ENCODE measurements at places on chromosomes 2 and 18.

GRCh38 chr2:26590980-26591618, 50.1 kb downstream of the CIB4 start:
- no peak for DNase-seq

DNA sequence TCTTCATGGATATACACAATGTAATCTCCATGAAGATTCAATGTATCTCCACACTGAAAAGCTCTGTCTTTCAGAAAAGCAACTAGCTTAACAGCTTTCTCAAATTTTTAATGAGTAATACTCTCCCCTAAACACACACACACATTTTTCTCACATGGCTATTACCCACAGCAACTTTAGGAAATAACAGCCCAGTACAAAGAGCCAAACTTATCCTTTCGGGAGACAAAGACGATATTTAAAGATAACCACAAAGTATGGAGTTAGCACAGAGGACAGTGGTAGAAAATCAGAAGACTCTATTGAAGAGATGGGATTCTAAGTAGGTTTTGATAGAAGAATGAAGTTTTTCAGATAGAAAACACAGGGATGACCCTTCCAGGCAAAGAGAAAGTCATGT, 394.9 kb upstream of the TRIB2 start:
- DNase-seq, result no peak

GRCh38 chr18:57004366-57005121, 142.3 kb upstream of the BOD1L2 start:
- DNase-seq, result no peak

DNA sequence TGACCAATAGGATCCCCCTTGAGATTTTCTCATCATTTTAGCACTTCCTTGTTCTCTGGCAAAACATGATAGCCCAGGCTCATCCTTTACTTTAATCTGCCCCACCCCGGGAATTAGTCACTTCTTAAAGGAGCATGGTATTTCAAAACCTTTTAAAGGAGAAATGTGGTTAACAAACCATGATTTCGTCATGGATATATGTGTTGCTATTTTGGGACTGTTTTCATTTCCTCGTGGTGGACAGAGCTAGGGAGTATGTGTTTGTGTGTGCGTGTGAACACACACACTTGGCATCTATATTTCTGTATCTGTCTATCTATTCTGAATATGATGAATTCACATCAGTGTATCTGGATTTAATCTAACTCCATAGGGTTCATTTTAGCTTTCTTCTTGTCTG, 128.1 kb downstream of the BIRC6 start:
- no peak for DNase-seq

- no peak for DNase-seq
These were observed 42.9 kb downstream of the KIAA1328 start for GRCh38 chr18:36871801-36872200.

GRCh38 chr2:128754246-128754724, 435.6 kb upstream of the HS6ST1 start:
- DNase-seq, result no peak

DNA sequence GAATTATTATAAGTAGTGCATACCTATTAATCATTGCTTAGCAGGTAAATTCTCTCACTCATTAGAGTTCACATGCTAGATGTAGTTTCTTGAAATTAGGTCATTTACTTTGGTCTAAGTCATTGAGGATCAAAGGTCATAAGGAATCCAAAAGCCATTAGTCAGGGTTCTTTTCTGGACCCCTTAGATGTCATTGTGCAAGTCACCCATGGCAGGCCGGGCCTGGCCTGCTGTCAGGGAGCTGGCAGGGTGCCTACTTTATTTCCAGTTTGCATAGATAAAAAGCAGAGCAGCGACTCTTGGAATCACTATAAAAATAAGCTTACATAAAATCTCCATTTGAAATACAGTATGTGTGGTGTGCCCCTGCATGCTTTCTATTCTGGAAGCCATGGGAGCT, 91.3 kb downstream of the MEIS1 start:
- DNase-seq, result no peak

GRCh38 chr2:28638102-28638501, 113.5 kb upstream of the PPP1CB start:
- DNase-seq, result no peak

DNA sequence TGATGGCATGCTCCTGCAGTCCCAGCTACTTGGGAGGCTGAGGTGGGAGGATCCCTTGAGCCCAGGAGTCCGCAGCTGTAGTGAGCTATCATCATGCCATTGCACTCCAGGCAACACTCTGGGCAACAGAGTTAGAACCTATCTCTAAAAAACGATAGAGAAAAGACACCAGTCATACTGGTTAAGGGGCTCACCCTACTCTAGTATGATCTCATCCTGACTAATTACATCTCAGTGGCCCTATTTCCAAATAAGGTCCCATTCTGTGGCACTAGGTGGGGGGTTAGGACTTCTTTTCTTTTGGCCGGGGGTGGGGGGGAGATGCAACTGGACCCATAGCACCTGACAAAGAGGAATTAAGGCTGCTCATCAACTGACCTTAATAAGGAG, 163.2 kb upstream of the NCK2 start:
- DNase-seq, result no peak

DNA sequence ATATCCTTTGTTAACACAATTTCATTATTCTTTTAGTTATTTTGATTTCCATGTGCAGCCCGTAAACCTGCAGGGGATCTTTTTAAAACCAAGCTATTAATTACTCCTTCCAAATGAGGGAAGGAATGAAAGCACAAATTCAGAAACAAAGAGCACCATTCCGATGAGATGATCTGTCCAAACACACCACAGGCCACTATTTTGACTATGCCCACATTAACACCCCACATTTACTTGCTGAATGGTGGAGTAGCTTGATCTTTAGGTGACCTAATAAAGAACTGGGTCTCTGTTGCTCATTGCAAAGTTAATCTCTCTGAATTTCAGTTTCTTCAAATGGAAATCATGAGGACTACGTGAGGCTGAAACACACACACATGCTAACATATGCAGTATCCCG, 218.0 kb downstream of the IRS1 start:
- DNase-seq, result no peak

GRCh38 chr2:75491129-75491753, 69.5 kb downstream of the EVA1A start:
- no peak for DNase-seq

GRCh38 chr2:44981714-44982108, 27.5 kb downstream of the SIX2 start:
- peak; percentile 45 for DNase-seq

DNA sequence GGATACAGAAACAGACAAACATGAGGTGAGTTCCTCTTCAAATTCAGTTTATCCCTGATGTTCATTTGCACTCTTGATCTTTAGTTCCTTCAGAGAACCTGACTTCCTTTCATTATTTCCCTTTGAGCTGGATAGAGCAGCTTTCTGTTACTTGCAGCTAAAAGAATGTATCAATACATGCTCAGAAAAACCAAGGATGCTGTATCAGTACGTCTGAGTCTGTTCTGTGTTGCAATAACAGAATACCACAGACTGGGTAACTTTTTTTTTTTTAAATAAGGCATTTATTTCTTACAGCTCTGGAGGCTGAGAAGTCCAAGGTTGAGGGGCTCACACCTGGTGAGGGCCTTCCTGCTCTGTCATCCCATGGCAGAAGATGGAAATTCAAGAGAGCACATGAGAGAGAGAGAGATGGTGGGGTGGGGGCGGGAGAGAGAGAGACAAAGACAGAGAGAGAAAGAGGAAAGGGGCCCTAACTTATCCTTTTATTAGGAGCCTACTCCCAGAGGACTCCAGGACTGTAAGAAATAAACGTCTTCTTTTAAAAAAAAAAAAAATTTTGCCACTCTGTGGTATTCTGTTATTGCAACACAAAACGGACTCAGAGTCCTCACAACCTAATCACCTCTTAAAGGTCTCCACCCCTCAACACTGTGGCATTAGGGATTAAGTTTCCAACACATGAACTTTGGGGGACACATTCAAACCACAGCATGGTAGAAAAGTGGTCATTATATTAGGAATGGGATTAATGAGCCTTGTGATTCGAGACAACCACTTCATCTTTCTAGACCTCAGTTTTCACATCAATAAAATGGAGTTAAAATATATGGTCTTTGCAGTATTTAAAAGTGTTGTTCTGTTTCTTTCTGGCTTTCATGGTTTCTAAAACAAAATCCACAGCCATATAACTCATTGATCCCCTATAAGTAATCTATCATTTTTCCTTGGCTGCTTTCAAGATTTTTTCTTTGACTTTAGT, 18.4 kb upstream of the SELENOI start:
- no peak for DNase-seq

DNA sequence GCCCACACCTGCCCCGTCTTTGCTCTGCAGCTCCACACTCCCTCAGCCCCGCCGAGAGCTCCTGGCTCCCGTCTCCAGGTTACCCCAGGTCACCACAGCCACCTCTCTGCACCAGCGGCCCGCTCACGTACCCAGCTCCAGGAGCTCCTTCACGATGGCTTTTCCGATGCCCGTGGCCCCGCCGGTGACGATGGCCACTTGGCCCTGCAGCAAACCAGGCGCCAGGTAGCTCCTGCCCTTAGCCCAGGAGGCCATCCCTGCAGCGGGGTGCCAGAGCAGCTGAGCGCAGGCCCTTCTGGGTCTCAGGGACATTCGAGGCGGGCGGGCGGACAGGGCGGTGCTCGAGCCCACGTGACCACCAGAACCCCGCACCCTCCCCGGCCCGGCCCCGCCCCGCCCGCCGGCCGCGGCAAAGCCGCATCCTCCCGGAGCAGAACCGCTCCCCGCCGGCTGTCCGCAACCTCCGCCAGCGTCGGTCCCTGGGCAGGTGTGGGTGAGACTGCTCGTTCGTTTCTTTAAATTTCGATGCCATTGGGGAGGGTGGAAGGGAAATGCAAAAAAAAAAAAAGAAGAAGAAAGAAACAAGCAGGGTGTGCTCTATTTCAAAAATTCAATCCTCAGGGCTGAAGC, at the start of the genes PECR and TMEM169:
TSS of gene PECR (minus strand) at position 323 of the 630 bp plus-strand sequence. CDS start at position 255, 68 bp downstream.
TSS of gene TMEM169 (plus strand) at position 433 of the 630 bp plus-strand sequence. CDS start 14,045 bp downstream, outside the sequence.
- DNase-seq, result peak; percentile 52

GRCh38 chr2:150644298-150645067, 157.0 kb upstream of the RND3 start:
- no peak for DNase-seq

GRCh38 chr18:76674596-76674995, 147.8 kb upstream of the ZNF236 start:
- DNase-seq, result no peak

- DNase-seq, result peak; percentile 30
These were observed 5.5 kb upstream of the SFT2D3 start for GRCh38 chr2:127695491-127696472.

- DNase-seq, result no peak
These were observed 202.8 kb downstream of the WDR7 start for GRCh38 chr18:56853961-56854360.

- no peak for DNase-seq
These were observed 849.1 kb upstream of the CHAC2 start for GRCh38 chr2:52918551-52918950.

- peak; percentile 71 for DNase-seq
These were observed 6.3 kb downstream of the ANKRD53 start for GRCh38 chr2:70984576-70985282.

- DNase-seq, result no peak
These were observed 137.0 kb downstream of the NCKAP5 start for GRCh38 chr2:133431289-133431688.

GRCh38 chr2:1717113-1717512, 27.2 kb downstream of the PXDN start:
- no peak for DNase-seq

DNA sequence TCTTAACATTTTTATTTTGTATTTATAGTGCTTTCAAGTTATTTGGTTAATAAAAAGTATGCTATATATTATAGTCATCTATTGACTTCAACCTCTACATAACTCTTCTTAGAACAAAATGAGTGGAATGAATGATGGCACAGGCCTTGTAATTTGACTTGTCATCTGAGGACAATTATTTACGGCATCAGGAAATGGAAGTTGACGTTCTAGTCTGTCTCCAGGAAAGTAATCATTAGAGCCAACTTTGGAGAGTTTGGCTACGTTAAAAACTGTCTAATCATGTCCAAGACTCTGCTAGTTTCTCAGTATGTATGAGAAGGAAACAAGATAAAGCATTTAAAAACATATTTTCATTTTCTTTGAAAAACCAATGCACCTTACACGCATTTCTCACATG, 353.6 kb downstream of the ARHGAP15 start:
- DNase-seq, result no peak

DNA sequence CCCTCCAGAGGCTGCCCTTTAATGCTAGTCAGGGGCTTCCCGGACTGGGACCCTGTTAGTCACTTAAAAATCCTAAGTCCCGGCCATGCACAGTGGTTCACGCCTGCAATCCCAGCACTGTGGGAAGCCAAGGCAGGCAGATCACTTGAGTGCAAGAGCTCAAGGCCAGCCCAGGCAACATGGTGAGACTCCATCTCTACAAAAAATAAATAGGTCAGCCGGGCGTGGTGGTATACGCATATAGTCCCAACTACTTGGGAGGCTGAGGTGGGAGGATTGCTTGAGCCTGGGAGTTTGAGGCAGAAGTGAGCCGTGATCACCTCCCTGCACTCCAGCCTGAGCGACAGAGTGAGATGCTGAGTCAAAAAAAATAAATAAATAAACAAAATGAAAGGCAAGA, 17.2 kb upstream of the KCNG2 start:
- DNase-seq, result no peak

GRCh38 chr2:147250652-147251356, 594.0 kb upstream of the ACVR2A start:
- DNase-seq, result no peak

DNA sequence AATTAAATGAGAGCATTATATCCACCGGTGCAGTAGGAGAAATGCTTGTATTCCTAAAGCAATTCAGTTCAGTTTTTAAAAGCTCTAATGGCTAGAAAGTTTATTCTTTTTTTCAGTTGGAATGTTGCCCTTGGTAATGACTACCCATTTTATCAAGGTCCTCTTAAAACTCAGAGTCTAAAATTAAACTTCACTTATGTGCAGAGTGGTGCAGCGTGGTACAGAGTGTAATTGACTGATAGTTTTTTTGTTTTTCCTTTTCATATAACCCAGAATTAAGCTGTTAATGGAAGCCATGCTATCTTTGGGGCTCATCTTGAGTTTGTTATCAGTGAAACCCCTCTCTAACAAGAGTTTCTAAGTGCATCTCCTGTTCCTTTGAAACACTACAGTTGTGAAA, 21.4 kb downstream of the NCOA1 start:
- no peak for DNase-seq

DNA sequence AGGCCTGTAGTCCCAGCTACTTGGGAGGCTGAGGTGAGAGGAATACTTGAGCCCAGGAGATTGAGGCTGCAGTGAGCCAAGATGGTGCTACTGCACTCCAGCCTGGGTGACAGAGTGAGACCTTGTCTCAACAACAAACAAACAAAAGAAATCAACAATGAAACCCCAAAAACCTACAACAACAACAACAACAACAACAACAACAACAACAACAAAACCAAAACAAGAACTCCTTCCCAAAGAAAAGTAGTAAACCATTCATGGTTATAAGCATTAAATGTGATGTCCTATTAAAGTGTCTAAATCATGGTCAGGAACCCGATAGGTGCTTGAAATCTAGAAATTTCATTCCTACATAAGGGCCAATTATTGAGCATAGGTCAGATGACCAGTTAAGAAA, 13.5 kb upstream of the IL1R1 start:
- no peak for DNase-seq

Measured in activated CD4-positive, alpha-beta T cell treated with anti-CD3 and anti-CD28 coated beads, Interleukin-2, amount 50 U/mL, for 24 hours (primary cell).